ENCODE measurements at places on chromosomes 5 and 9.

- peak; percentile 72 for DNase-seq
Observed at GRCh38 chr5:65672796-65673195, 48.0 kb downstream of the SHLD3 start.

- DNase-seq = no peak
Observed at GRCh38 chr5:82793808-82794419, 283.3 kb downstream of the TMEM167A start.

DNA sequence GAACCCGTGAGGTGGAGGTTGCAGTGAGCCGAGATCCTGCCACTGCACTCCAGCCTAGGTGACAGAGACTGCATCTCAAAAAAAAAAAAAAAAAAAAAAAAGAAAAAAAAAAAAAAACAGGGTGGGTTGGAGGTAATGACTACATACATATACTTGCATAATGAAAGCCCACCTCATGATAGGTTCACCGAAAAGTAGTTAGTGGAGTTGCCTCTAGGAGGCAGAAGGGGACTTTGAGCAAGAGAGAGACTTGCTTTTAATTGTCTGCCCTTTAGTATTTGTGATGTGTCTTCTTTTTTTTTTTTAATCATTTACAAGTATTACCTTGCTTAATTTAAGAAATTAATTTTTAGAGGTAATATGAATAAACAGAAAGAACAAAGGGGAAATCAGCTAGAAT lies 99.8 kb downstream of the PPARGC1B start:
- DNase-seq = no peak

- DNase-seq = no peak
Observed at GRCh38 chr9:88387036-88387551, 1.1 kb upstream of the SPIN1 start.

- DNase-seq = no peak
Observed at GRCh38 chr5:28027851-28028250, 989.5 kb upstream of the CDH9 start.

DNA sequence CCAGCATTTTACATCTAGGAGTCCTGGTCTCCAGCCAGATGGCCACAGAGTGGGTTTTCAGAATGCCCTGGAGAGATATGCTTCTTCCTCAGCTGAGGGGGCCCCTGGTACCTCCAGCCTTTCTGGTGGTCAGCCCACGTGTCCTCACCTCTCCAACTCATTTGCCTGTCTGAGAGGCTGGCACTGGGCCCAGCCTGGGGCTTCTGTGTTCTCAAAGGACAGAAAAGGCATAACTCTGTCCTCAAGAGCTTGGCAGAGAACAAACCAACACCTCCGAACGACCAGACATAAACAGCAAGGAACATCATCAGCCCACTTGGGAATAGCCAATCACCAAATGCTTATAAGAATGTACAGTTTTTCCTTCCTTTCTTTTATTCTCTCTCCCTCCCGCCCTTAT lies 17.1 kb downstream of the ENG start:
- DNase-seq = no peak

- no peak for DNase-seq
Observed at GRCh38 chr9:124618476-124618875, 111.3 kb upstream of the NR5A1 start.

DNA sequence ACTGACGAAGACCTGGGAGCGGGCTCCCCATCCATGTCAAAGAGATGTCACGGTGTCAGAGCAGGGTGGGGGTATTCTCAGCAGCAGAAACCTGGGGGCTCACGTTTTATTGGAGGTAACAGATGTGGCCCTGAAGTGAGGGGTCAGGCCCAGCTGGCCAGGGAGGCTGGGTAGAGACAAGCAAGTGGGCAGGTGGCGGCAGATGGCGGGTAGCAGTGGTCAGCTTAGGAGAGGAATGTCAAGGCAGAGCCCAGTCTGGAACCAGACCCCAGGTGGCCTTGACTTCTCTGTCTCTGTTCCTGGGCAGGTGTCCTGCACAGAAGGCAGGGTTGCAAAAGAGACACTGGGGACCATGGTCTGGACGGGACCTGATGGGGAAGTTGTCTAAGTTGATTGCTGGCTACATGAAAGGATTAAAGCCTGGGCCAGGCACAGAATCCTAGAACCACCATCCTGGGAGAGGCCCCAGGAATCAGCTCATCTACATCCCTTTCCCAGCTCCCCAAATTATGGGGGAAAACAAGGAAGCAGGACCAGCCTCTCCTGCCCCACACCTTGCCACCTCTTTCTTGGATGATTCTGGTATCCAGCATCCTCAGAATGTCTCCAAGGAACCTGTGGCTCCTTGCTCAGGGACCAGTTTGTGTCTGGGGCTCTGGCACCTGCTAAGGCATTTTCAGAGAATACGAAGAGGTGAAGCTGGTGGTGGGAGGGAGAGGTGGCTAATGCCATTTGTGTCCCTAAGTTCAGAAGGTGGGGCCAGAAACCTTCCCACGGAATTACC lies 72.5 kb downstream of the AMBP start:
- no peak for DNase-seq

GRCh38 chr9:83231039-83231438 lies 168.1 kb upstream of the RASEF start:
- DNase-seq = no peak

DNA sequence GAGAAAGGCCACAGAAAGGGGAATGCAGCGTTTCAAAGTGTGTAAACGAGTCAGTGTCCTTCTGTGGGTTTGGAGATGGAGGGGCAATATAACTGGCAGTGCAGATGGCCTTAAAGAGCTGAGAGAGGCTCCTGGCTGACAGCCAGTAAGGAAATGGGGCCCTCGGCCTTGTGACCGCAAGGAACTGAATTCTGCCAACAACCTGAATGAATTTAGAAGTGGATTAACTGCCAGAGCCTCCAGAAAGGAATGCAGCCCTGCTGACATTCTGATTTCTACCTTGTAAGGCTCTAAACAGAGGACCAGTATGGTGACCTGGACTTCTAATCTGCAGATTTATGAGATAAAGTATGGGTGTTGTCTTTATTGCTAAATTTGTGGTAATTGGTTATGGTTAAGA lies 17.5 kb upstream of the NREP start:
- DNase-seq = peak; percentile 26

DNA sequence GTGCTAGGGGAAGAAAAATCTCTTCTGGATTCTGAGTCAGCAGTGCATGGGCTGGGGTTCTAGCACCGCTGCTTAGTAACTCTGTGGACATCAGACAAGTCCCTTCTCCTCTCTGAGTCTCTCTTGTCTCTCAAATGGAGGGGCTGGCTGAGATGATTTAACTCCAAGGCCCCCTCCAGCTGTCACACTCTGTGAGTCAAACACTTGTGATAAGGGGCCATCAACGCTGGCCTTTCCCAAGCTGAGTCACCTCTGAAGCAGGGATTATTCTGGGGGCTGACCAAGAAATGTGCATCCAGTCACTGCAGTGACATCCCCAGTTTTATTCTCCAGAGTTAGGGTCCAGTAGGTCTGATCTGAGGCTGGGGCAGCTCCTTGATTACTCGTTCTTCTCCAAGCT lies 110.4 kb upstream of the ZNF462 start:
- no peak for DNase-seq

DNA sequence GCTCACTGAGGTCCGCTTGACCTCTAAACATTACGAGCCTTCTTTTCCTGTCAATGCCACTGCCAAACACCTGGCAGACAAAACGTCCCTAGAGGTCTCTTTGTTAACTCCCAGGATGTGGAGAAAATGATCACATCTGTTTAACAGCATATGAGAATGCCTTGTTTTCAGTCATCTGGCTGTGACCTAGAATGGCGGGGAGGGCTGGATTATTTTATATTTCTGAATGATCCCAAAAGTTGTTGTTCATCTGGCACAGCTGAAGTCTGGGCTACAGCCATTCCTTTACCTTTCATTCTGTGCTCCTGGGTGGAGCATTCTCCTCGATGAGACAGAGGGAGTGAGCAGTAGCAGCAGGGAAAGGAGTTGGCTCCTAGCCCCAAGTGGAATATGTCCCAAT lies 138.2 kb downstream of the PRDM6 start:
- DNase-seq = no peak

- DNase-seq = no peak
Observed at GRCh38 chr9:136434580-136435169, 5.0 kb downstream of the INPP5E start.

- no peak for DNase-seq
Observed at GRCh38 chr9:93228030-93228429, 44.1 kb downstream of the WNK2 start.

GRCh38 chr9:70488793-70489105 lies 74.3 kb upstream of the KLF9 start:
- no peak for DNase-seq

- no peak for DNase-seq
Observed at GRCh38 chr5:6394429-6395101, 16.2 kb upstream of the MED10 start.

- no peak for DNase-seq
Observed at GRCh38 chr9:89594811-89595550, 9.8 kb upstream of the GADD45G start.

GRCh38 chr9:14829204-14829603 lies 81.0 kb downstream of the FREM1 start:
- no peak for DNase-seq

GRCh38 chr5:159943326-159943725 lies 27.0 kb downstream of the ADRA1B start:
- DNase-seq = no peak

DNA sequence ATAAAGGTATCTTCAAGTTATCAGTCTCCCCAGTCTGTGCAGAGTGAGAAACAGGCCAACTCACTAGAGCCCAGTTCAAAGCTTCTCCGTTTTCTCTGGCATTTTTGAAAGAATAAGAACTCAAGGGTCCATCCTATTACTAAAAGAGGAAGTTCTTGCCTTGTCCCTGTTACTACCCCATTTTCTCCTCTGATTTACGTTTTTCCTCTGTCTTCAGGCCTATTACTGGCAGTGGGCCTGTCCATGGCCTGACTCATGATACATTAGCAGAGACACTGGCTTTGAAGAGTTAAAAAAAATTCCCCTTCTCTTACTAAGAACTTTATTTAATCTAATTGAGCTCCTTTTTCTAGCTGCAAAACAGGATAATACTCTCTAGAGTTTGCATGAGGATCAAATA lies 624.0 kb upstream of the KLF4 start:
- DNase-seq = peak; percentile 28

DNA sequence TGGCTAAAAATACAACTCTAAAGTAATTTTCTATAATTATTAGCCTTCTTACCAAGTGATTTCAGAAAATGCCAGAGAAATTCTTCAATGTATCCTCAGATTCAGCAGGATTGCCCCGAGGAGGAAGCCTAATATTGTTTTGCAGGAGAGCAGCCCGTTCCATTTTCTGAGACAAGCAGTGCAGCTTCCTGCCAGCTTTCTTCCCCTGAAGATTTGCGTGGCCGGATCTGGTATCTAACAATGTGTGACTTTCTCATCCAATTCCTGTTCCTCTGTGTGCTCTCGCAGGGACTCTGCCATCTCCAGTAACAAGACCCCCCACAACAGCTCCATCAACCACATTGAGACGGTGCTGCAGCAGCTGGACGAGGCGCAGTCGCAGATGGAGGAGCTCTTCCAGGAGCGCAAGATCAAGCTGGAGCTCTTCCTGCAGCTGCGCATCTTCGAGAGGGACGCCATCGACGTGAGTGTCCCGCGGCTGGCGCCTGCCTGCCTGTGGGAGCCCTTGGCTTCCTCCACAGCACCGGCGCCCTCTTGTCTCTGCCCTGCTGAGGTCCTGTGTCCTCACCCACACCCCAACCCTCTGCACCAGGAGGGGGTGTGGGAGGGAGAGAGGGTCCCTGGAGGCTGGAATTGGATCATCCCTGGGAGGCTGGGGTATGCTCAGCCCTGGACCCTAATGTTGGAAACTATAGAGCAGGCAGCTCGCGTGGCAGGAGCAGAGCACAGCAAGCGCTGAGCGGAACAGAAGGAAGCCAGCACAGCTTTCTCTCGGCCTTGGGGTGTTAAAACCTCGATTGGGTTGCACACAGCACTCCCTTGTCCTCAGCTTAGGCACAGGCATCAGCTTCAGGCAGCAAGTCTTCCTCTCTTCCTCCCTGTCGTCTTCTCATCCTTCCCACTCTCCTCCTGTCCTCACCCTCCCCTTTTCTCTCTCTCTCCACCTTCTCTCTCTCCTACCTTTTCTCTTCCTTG lies 216.2 kb downstream of the TRIO start:
- no peak for DNase-seq

- DNase-seq = peak; percentile 77
Observed at GRCh38 chr9:109817846-109818472, 38.0 kb downstream of the PALM2AKAP2 start.

- DNase-seq = peak; percentile 60
Observed at GRCh38 chr5:157137691-157138090, 5.0 kb downstream of the MED7 start.

DNA sequence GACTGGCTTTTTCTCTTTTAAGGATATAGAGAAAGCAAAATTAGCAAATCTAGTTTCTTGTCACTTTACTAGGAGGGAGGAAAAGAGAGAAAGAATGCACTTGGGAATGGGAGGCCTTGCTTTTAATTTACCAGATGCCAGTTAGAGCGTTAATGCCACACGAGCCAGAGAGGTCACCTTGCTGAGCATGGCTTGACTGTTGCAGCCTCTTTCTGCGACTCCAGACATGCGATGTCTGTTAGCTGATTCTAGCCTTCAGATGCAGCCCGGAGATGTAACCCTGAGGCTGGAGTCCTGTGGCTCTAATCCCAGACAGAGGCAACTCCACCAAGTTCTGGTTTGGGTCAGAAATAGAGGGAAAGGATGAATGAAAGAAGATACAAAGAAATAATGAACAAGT lies 152.5 kb downstream of the TRIO start:
- no peak for DNase-seq

GRCh38 chr9:32431940-32432555 lies 47.6 kb downstream of the ACO1 start:
- peak; percentile 39 for DNase-seq

DNA sequence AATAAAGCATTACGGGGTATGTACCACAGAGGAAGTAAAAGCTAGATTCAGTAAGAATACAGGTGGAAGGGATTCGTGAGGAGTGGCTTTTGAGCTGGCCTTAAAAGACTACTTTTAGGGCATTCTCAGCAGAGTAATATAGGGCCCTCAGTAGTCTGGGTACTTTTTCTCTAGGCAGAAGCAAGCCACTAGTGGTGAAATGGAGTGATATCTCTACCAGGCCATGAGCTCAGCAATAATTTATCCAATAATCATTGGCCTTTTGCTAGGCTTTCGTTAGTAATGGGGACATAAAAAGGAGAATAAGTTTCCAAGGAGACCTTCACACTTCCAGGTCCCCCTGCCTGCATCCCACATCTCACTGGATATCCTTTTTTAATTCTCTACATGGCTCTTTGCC lies 1.7 kb downstream of the POLR3G start:
- DNase-seq = no peak

GRCh38 chr5:124902097-124902821 lies 155.8 kb upstream of the ZNF608 start:
- peak; percentile 89 for DNase-seq

DNA sequence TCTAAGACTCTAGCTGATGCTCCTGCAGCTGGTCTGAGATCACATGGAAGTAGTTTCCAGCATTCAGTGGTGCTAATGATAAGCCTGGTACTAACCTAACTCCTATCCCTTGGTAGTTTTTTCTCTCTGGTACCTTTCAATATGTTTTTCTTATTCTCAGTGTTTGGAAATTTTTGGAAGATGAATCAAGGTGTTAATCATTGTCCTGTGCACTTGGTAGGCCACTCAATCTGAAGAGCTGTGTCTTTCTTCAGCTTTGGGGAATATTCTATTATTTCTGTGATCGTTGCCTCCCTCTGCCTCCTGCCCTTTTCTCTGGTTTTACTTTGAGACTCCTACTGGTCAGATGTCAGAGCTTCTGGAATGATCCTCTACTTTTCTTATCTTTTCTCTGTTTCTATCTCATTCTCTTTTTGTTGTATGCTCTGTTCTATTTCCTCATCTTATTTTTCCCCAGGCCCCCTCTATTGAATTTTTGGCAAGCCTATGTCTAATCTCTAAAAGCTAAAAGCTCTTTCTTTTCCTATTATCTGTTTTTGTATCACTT lies 136.8 kb downstream of the APBA1 start:
- DNase-seq = no peak

GRCh38 chr9:68780720-68781119 lies 75.7 kb downstream of the PIP5K1B start:
- no peak for DNase-seq
